Esophagus squamous epithelium (tissue), 5 donors: ENCODE measurements at places on chromosomes 11 and 22.

GRCh38 chr11:62656796-62657429 is 3.8 kb upstream of the INTS5 start:
- no peak for DNase-seq

GRCh38 chr11:62573006-62573591 is 592 bp downstream of the EEF1G start:
- no peak for DNase-seq

GRCh38 chr11:116234989-116235568 is 537.7 kb downstream of the BUD13 start:
- DNase-seq = no peak

DNA sequence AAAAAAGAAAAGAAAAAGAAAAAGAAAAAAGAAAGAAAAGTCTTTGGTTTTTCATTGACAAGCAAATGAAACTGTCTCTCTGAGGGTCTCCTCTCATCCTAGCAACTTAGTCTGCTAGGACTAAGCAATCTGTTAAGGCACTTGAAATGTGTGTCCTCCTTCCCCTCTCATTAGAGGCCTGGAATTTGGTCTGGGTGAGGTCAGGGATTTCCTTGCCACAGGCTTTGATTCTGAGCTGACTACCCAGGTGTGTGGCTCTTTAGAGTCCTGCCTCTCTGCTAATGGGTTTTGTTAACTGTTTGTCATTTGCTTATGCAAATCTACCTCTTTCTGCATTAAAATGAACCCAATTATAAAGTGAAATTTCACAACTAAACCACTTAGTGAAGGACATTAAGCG is 18.3 kb upstream of the PKNOX2 start:
- DNase-seq = no peak

DNA sequence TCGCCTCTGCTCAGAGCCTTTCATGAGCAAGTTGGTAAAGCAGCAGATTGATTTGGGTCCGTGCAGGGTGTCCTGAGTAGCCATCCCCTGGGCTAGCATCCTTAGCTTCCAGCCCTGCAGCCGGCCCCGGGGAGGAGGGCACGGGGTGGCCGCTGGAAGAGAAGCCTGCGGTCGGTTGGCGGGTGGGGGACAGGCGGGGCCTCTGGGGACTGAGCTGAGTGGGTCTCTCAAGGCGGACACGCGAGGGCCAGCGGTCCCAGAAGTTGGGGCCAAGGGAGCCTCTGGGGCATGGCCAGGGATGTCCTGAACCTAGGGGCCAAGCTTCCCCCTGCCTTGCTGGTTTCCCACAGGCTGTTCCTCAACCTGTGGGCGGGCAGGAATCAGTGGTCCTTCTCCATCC is 143.0 kb downstream of the TBC1D22A start:
- no peak for DNase-seq

- no peak for DNase-seq
Measured at GRCh38 chr11:34337016-34337415, 20.8 kb downstream of the ABTB2 start.

DNA sequence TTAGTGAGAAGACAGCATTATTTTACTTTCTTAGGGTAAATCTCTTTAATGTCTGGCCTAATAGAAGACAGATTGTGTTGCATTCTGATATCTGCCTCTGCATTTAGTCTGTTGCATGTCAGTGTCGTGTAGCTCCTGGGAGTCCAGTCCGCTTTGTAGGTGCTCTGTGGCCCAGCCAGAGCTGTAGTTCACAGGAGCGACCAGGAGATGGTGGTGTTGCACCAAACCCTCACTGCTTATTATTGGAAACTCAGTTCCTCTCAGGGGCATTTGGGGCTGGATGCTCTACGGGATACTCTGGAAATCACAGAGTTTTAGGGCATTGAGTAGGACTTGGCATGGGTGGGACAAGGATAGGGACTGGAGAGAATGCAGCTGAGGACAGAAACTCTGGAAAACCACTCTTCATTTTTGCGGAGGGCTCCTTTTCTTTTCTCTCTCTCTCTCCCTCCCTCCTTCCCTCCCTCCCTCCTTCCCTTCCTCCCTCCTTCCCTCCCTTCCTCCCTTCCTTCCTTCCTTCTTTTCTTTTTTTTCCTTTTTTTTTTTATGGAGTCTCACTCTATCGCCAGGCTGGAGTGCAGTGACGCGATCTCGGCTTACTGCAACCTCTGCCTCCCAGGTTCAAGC is 21.7 kb downstream of the MIAT start:
- DNase-seq = no peak

DNA sequence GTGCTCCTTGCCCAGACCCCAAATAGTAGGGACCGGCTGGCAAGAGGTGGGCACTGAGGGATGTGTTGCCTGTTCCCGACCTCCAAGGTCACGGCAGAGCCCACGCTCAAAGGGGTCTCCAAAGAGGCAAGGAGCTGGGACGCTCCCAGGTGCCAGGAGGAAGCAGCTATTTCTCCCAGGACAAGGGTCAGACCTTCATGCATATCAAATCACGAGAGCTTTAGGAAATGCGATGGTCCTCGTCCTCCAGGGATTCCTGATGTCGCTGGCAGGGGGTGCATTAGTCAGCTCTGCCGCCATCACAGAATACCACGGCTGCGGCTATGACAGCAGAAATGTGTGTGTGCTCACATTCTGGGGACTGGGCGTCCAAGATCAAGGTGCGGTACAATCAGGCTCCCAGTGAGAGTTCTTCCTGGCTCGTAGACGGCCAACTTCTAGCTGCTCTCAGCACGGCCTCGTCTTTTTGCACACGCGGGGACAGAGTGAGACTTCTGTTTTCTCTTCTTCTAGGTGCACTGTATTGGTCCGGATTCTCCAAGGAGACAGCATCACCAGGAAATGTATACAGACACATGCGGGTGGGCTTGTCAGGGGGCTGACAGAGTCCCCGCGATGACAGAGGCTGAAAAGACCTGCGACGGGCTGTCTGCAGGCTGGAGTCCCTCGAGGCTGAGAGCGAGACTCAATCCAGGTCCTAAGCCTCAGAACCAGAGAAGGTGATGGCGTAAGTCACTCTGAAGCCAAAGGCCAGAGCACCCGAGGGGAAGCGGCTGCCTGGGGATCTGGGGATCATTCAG is 81.6 kb downstream of the SHANK2 start:
- DNase-seq = no peak

- DNase-seq = no peak
Measured at GRCh38 chr11:110096496-110096895, 3.3 kb downstream of the ZC3H12C start.

GRCh38 chr11:62540804-62541701 is 5.6 kb downstream of the AHNAK start:
- no peak for DNase-seq

DNA sequence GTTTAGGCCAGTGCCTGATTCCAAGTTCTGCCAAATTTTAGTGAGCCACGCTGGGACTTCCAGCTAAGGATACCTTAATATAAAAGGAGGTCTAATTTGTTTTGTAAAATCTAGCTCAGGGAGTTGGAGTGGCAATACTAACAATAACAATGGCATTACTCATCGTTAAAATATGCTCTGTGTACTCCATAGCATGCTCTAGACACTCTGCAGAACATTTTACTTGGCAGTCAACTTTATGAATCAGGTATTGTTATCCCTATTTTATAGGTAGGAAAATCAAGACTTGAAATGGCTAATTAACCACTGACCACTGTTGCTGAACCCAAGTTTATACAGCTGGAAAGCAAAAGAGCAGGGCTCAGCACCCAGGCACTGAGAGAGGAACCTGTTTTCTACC is 485.0 kb upstream of the KIRREL3 start:
- no peak for DNase-seq

- DNase-seq = no peak
Measured at GRCh38 chr11:134685793-134686380, 273.8 kb upstream of the B3GAT1 start.
